ENCODE measurements at places on chromosomes 3 and 15. TPM values are rescaled to one million over a fixed set of nuclear protein-coding genes. Genes with fewer than 3 reads are reported as not detected.

HIGD2B gene
- not detected for total RNA-seq

UNC45A gene
- 56.8 TPM for total RNA-seq

ALDH1A2 gene
- 7.1 TPM for total RNA-seq

SLC9C1 gene
- total RNA-seq: 0.94 TPM

DNA sequence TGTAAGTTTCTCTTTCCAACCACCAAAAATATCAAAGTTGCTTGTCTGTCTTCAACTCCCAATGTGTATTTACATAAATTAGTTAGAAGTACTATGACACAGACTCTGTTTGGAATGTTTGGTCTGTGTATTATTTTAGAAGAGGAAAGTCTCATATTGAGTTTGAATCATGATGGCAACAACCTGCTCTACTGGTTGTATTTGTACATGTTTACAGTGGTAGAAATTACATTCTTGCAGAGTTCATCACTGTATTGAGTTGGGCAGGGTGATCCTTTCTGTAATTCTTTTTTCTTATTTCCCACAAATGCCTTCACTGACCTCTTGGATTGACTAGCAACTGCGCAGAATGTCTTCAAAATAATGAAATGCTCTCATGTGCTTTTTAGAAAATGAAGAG lies 149.6 kb downstream of the CHL1 start:
- no peak for DNase-seq

GRCh38 chr3:107983247-107983646 lies 107.6 kb downstream of the CD47 start:
- no peak for DNase-seq

DNA sequence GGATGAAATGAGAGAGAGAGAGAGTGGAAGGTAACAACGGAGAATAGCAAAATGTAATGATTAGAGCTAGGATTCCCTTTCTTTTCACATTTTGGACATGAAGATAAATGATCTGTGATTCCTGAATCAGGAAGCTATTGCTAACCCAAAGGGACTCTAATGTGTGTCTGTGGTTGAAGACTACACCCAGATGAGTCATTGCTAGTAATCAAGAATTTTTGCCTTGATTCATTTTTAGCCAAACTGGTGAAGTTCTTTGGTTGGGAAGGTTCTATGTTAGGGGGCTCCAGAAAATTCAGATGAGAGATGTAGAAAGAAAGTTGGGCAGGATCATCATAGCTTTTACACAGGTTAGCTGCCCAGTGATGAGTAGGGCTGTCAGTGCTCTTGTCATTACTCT lies 116.4 kb downstream of the DUT start:
- no peak for DNase-seq

GRCh38 chr3:56915966-56916586 lies 114.3 kb upstream of the ARHGEF3 start:
- no peak for DNase-seq

- DNase-seq: no peak
Observed at GRCh38 chr3:116139641-116140040, 305.6 kb downstream of the LSAMP start.

- no peak for DNase-seq
Observed at GRCh38 chr3:6737630-6738029, 123.3 kb upstream of the GRM7 start.

DNA sequence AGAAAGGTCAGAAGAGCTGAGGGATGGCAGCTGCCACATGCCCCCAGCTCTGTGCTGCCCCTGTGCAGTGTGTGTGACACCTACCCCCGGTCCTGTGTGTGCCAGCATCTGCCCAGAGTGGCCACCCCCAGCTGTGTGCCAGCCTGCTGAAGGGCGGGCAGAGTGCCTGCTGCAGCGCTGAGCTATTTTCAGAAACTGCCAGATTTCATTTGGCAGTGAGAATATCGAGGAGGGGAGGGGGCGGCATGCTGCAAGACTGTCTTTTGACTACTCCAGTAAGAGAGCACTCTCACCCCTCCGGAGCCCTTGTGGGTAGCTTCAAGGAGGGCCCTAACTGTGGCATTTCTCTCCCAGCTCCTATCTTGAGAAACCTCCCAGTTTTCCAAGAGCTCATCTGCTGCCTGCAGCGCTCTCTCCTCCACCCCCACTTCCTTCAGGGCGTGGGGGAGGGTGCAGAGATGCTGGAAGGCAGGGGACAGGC lies 25.2 kb upstream of the DOCK3 start:
- no peak for DNase-seq

All from sciatic nerve (tissue), 2 donors.